ENCODE measurements at places on chromosomes 4 and X.

DNA sequence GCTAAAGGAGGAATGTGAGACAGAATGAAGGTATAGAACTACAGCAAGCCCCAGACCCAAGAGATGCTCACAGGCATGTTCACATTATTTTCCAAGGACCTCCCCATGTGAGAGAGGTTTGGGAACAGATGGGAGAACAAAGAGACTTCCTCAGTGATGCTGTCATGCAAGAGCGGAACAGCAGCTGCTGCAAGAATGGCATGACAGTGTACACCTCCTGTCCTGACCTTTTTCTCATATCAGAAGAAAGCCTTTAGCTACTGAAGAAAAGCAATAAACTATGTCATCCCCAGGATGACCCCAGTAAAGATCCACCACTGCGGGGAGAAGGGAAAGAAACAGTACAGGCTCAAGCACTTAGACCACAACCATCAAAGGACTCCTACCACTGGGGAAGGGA, 7.2 kb downstream of the PRDM5 start:
- no peak for DNase-seq

- no peak for DNase-seq
Measured at GRCh38 chrX:16312761-16313623, 145.7 kb downstream of the MAGEB17 start.

DNA sequence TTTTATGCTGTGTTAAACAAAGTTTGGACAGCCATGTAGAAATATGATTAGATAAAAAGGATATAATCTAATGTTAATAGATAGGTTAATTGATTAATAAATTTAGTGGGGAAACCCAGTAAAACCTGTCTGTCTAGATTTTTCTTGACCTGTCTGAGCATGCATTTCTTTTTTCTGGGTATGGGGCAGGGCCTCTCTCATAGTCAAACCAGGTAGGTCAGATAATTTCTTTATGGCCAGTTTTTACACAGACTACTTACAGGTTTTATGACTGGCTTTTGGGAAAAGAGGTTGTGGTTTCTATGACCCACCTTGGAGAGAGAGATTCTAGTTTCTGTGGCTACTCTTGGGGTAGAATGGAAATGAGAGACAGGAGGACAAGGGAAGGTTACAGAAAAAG, 135.6 kb upstream of the EPHA5 start:
- no peak for DNase-seq

DNA sequence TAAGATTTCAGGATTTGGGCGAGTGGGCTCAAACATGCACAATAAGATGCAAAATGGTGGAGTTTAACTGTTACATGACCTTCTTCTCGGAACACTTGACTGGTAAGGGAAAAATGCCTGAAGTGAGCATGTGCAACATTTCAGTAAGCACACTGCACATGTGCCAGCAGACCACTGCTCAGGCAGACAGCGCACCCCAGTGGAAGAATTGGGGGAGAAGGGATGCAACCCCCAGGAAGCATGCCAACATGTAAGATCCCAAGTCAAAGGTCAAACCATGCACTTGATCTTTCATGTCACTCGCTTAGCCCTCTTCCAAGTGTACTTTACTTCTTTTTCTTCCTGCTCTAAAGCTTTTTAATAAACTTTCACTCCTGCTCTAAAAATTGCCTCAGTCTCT, 256.3 kb downstream of the CENPC start:
- no peak for DNase-seq

- no peak for DNase-seq
Measured at GRCh38 chrX:71547339-71547738, 14.4 kb downstream of the OGT start.

- no peak for DNase-seq
Measured at GRCh38 chr4:15149234-15149838, 147.1 kb downstream of the CPEB2 start.

- DNase-seq: no peak
Measured at GRCh38 chr4:170420255-170420693, 330.5 kb upstream of the AADAT start.

DNA sequence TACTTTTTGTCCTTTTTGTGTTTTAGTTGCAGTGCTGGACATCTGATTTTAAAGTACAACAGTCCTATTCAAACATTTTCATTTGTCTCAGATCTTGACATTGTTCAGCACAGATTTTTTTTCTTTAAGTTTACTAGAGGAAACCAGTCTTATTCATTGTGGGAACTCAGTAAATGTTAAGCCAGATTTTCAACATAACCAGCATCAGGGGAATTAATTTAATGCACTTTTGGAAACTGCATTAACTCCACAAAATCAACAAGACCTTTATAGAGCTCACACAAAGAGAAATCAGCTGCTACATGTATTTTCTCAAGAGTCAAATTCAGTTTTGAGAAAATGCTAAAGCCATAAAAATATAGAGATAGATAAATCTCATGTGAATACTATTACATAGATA, 9.9 kb downstream of the CPE start:
- DNase-seq: no peak

DNA sequence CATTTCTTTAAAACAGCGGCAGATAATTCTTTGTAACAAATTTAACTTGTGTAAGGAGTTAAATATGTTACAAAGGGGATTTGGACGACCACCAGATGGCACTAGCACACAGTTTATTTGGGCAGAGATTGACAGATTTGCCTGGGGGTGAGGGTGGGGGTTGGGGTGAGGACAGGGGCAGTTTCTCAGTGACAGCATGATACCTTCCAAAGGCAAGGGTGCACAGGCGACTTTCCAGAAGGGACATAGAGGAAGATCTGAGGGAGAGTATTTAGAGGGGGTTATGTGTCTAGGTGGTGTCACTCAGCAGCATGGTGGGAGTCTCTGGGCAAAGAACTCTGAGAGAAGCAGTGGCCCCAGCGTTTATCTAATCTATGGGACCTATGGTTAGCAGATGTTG, 9.6 kb upstream of the TMA16 start:
- DNase-seq: peak; percentile 71

GRCh38 chrX:126170720-126171119, 4.6 kb upstream of the DCAF12L2 start:
- DNase-seq: no peak

- peak; percentile 59 for DNase-seq
Measured at GRCh38 chrX:56729152-56729850, at the start of gene NBDY. Gene NBDY, plus strand, starts transcription at chrX:56729243. Its CDS starts 111 bp downstream, at chrX:56729354.

GRCh38 chr4:17024425-17024824, 126.0 kb upstream of the LDB2 start:
- no peak for DNase-seq

DNA sequence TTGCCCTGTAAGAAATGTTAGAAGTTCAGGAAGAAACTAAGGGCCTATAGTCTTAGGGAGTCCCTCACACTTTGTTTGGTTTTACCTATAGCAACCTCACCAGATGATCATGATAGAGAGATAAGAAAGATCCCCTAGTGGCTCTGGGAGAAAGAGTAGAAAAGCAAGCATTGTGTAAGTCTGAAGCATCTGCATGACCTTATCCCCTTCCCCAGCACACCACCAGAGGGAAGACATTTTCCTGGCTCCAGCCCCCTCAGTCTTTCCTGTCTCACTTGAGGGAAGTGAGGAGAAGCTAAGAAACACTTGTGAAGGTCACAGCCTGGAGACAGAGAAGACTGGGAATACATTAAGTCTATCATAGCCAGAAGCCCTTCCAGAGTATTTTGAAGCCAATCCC, 154.0 kb downstream of the EVC2 start:
- no peak for DNase-seq

DNA sequence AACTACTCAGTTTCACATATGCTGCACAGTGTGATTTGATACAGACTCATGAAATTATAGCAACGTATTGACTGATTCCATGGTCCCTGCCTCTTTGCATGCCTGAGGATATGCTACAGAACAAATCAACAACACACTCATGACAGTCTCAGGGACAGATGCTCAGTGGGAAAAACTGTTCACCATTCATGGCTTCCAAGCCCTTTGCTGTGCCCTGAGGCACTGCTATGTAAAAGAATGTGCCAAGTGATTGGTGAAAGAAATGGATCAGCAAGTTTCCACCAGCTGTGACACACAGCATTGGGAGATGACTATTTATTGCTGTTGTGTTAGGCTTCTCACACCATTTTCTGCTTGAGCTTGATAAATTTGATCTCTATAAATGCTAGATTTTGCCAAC, 825.6 kb upstream of the INTU start:
- DNase-seq: no peak

- DNase-seq: peak; percentile 49
Measured at GRCh38 chrX:53223955-53224859, 800 bp downstream of the KDM5C start.

GRCh38 chrX:43527801-43528200, 128.3 kb upstream of the MAOA start:
- DNase-seq: no peak

- no peak for DNase-seq
Measured at GRCh38 chrX:13167481-13168231, 123.2 kb upstream of the FAM9C start.

GRCh38 chr4:106291678-106292077, 24.3 kb downstream of the TBCK start:
- no peak for DNase-seq

GRCh38 chrX:110044346-110045249, 41.7 kb downstream of the TMEM164 start:
- DNase-seq: no peak

DNA sequence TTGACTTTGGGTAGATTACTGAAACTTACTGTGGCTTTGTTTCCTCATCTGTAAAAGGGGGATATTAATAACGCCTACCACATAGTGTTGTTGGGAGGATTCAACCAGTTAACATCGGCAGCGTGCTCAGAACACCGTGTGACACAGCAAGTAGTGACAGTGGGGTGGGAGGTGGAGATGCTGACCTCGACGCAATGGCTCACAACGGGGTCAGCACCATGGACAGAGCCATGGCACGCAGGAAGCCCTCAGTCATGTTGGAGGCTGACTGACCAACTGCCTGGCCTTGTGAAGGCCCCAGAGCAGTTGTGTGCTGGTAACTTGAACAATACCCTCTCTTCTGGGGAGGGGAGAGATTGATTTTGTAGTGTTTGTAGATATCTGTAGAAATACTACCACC, 93.2 kb downstream of the WFS1 start:
- no peak for DNase-seq

- no peak for DNase-seq
Measured at GRCh38 chr4:118367361-118367760, 14.6 kb upstream of the PRSS12 start.

DNA sequence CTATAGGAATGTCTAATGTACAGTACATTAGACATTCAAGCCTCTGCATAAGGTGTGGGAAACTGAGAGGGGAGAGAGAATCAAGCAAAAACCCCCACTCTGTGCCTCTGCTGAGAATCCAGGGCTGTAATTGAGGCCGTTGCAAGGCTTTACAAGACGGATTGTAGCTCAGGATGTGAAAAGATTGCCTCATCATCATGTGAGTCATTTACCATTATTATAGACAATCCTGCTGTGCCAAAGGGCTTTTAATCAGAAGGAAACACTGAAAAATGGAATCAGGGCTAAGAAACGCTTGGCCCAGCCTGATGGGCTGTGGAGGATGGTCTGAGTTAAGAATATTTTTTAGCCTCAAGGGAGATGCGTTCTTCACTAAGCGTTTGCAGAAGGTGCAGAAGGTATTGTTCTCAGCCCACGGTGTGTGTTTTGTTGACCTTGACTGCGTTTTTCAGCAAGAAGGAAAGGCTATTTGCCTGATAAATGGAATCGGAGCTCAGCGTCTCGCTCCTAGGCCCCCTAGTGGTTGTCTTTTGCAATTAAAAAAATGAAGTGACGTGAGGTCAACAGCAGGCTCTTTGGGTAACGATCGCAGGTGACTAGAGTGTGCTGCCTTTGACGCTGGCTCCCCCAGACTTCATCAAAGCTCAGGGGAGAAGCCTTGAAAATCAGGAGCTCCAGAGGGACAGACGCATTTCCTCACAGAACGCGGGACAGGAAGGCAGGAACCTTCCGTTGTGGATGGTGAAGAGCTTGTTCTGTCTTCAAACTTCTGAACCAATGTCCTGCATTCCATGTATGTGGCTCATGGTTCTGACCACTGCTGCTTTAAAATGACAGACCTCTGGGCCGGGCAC, 18.1 kb upstream of the CHRNA9 start:
- peak; percentile 38 for DNase-seq

GRCh38 chr4:54104907-54105306, 4.9 kb downstream of the GSX2 start:
- DNase-seq: no peak

- no peak for DNase-seq
Measured at GRCh38 chr4:15376594-15376993, 51.2 kb upstream of the C1QTNF7 start.

GRCh38 chrX:130788786-130789581, 114.0 kb downstream of the ENOX2 start:
- no peak for DNase-seq

DNA sequence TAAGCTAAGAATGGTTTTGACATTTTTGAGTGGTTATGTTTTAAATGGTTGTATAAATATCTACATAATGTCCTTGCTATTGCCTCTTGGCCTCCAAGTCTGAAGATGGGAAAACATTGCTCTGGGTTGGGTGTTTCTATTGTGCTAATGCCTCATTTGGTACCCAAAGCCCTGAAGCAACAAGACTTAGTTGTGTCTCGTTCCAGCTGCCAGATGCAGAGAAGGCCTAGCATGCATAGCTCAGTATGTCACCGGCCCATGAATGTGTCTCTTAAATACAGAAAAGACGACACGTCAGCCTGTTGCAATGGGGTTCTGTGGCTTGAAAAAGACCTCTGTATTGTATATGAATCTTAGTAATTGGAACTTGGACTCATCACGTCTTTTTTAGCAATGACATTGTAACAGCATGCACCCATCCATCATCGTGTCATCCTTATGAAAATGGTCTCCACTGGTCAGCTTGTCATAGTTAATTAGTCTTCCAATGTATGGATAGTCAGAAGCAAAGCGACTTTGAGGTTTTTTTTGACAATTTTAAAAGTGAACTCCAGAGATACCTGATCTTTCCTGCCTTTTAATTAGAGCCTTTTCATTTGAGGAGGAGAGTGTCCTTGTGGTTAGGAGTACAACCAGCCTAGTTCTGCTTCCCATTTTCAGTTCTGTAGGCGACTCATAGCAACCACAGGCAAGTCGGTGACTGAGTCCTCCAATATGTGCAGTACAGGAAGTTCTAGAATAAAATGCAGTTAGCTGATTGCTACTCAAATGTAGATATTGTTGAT, 126.4 kb upstream of the GATB start:
- no peak for DNase-seq

DNA sequence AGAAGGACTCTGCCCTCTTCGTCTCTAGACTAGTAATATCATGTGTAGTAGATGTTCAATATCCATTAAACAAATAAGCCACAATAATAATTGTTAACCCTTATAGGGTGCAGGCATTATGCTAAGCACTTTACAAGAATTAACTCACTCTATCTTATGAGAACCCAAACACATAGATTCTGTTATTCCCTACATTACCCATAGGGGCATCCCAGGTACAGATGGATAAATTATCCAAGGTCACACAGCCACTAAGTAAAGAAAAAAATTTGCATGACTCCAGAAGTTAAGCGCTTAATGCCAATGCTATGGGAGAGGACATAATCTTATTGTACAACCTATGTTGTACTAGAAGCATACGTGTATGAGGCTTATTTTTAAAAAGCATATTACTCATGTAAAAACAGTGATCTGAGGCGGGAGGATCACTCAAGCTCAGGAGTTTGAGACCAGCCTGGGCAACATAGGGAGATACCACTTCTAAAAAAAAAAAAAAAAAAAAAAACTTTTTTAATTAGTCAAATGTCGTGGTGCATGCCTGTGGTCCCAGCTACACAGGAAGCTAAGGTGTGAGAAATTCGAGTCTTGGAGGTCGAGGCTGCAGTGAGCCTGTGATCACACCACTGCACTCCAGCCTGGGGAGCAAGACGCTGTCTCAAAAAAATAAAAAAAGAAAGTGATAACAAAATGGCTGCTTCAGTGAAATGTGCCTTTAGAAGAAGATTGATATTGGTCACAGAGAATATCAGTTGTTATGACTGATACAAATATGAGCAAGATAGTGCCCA, 13.6 kb downstream of the LDB2 start:
- DNase-seq: no peak

Data from stimulated activated effector memory CD8-positive, alpha-beta T cell treated with anti-CD3 and anti-CD28 coated beads, Interleukin-12 subunit alpha, Interleukin-12 subunit beta, amount 100 ng/mL, for 72 hours (primary cell).